ENCODE measurements at places on chromosomes 16 and 17. TPM values are rescaled to one million over a fixed set of nuclear protein-coding genes. Genes with fewer than 3 reads are reported as not detected.

Gene ARL5C
- polyA plus RNA-seq: not detected

Gene KRTAP3-2
- polyA plus RNA-seq: not detected

Gene ANKFY1
- 26.9 TPM for polyA plus RNA-seq

Gene ADAM11
- 1.8 TPM for polyA plus RNA-seq

Gene ZG16
- polyA plus RNA-seq: not detected

Gene CCDC40
- polyA plus RNA-seq: 21.6 TPM

Gene EVPL
- 0.23 TPM for polyA plus RNA-seq

Gene KPNA2
- 139 TPM for polyA plus RNA-seq

Gene SOST
- not detected for polyA plus RNA-seq

Gene C17orf50
- polyA plus RNA-seq: 0.05 TPM

Gene ABHD15
- polyA plus RNA-seq: 7.0 TPM

Gene TNFRSF17
- polyA plus RNA-seq: 0.08 TPM

Gene KRT32
- not detected for polyA plus RNA-seq

Gene MARVELD3
- polyA plus RNA-seq: not detected

Gene KREMEN2
- 0.77 TPM for polyA plus RNA-seq

Gene TANC2
- 23.0 TPM for polyA plus RNA-seq

Gene PRAC2
- not detected for polyA plus RNA-seq

Gene TMEM238L
- not detected for polyA plus RNA-seq

Gene CCDC47
- 76.6 TPM for polyA plus RNA-seq

Gene OR4D1
- polyA plus RNA-seq: not detected

Gene ABCC11
- polyA plus RNA-seq: 0.07 TPM

Gene BPTF
- 61.4 TPM for polyA plus RNA-seq

Gene CCL4L2
- not detected for polyA plus RNA-seq

Gene PRKCB
- 0.23 TPM for polyA plus RNA-seq

Gene STX1B
- polyA plus RNA-seq: 21.2 TPM

Gene GSDMA
- polyA plus RNA-seq: not detected

Gene ALOX15B
- polyA plus RNA-seq: not detected

Gene PPM1E
- polyA plus RNA-seq: 0.34 TPM

Gene KRT16
- not detected for polyA plus RNA-seq

Gene CDYL2
- polyA plus RNA-seq: 0.03 TPM

Gene KRT36
- polyA plus RNA-seq: not detected

Gene BCL6B
- polyA plus RNA-seq: 0.02 TPM

Gene ATP2A1
- 3.0 TPM for polyA plus RNA-seq

Gene SNAI3
- 0.03 TPM for polyA plus RNA-seq

Gene GP1BA
- not detected for polyA plus RNA-seq

Gene HS3ST3B1
- 0.67 TPM for polyA plus RNA-seq

Gene PPP1R27
- 0.07 TPM for polyA plus RNA-seq

Gene KRT28
- not detected for polyA plus RNA-seq

Gene IL34
- 0.18 TPM for polyA plus RNA-seq

Gene WFDC1
- 0.03 TPM for polyA plus RNA-seq

Gene TVP23A
- 0.24 TPM for polyA plus RNA-seq
